Vein endothelial cell (primary cell): ENCODE measurements at places on chromosomes 13 and 19. TPM values are rescaled to one million over a fixed set of nuclear protein-coding genes. Genes with fewer than 3 reads are reported as not detected.

RAB3A gene
- 0.65 and 0.67 TPM in 2 replicates for total RNA-seq

CILP2 gene
- total RNA-seq, result not detected in 2 replicates

KLK15 gene
- total RNA-seq, result not detected in 2 replicates

MADCAM1 gene
- under 0.01 and 0.10 TPM in 2 replicates for total RNA-seq

RAB8A gene
- 98.0 and 130 TPM in 2 replicates for total RNA-seq

ATF5 gene
- 18.6 and 19.5 TPM in 2 replicates for total RNA-seq

SOHLH2 gene
- total RNA-seq, result 0.19 and 0.33 TPM in 2 replicates

NFIX gene
- 13.2 and 16.0 TPM in 2 replicates for total RNA-seq

LILRB1 gene
- not detected in 2 replicates for total RNA-seq

TMEM259 gene
- total RNA-seq, result 82.6 and 118 TPM in 2 replicates

ZNF492 gene
- under 0.01 and 0.57 TPM in 2 replicates for total RNA-seq

ZNF578 gene
- total RNA-seq, result 2.3 and 3.2 TPM in 2 replicates

SIGLEC9 gene
- not detected in 2 replicates for total RNA-seq

DNM2 gene
- 154 and 156 TPM in 2 replicates for total RNA-seq

OLFM2 gene
- 0.38 and 1.6 TPM in 2 replicates for total RNA-seq

TMEM205 gene
- 101 and 136 TPM in 2 replicates for total RNA-seq

BORCS8 gene
- 16.6 and 16.7 TPM in 2 replicates for total RNA-seq

SPACA7 gene
- total RNA-seq, result not detected in 2 replicates

PPP1R12C gene
- 64.1 and 89.2 TPM in 2 replicates for total RNA-seq

SOX1 gene
- not detected in 2 replicates for total RNA-seq

ICAM3 gene
- 7.1 and 9.5 TPM in 2 replicates for total RNA-seq

HS6ST3 gene
- 0.65 and 1.1 TPM in 2 replicates for total RNA-seq

IL17D gene
- 6.2 and 7.8 TPM in 2 replicates for total RNA-seq

DKKL1 gene
- total RNA-seq, result 0.98 TPM in 1 of 2 replicates, not detected in the other

PARP4 gene
- 68.6 and 96.5 TPM in 2 replicates for total RNA-seq

WTIP gene
- 29.9 and 41.5 TPM in 2 replicates for total RNA-seq

PRR20B gene
- total RNA-seq, result not detected in 2 replicates

ZNF493 gene
- 12.9 and 13.1 TPM in 2 replicates for total RNA-seq

PSG6 gene
- under 0.01 TPM in 1 of 2 replicates, not detected in the other for total RNA-seq

OR7C1 gene
- not detected in 2 replicates for total RNA-seq

SYT3 gene
- not detected in 2 replicates for total RNA-seq

PRRG2 gene
- 6.5 and 8.5 TPM in 2 replicates for total RNA-seq

RDH8 gene
- not detected in 2 replicates for total RNA-seq

PRODH2 gene
- not detected in 2 replicates for total RNA-seq

COMMD6 gene
- 25.4 and 28.1 TPM in 2 replicates for total RNA-seq

KLF16 gene
- 11.8 and 17.0 TPM in 2 replicates for total RNA-seq

PLK5 gene
- not detected in 2 replicates for total RNA-seq

ATXN8OS gene
- not detected in 2 replicates for total RNA-seq

PEAK3 gene
- not detected in 2 replicates for total RNA-seq

DEDD2 gene
- total RNA-seq, result 18.9 and 24.6 TPM in 2 replicates

TNNT1 gene
- not detected in 2 replicates for total RNA-seq

CABP5 gene
- not detected in 2 replicates for total RNA-seq

ZNF443 gene
- 4.6 and 5.2 TPM in 2 replicates for total RNA-seq

TNNI3 gene
- total RNA-seq, result not detected in 2 replicates

CYP4F2 gene
- total RNA-seq, result not detected in 2 replicates

HDGFL2 gene
- 72.2 and 77.4 TPM in 2 replicates for total RNA-seq

ZNF566 gene
- total RNA-seq, result 8.2 and 9.1 TPM in 2 replicates

APOC1 gene
- 0.33 and 0.86 TPM in 2 replicates for total RNA-seq
